Left ventricle myocardium superior (tissue), 1 donor: ENCODE measurements at places on chromosomes 16 and 17. TPM values are rescaled to one million over a fixed set of nuclear protein-coding genes. Genes with fewer than 3 reads are reported as not detected.
A peak's percentile ranks its signal among the peaks of the same experiment; 100 is the strongest.

Gene TEX19
- not detected for total RNA-seq

Gene ZPBP2
- total RNA-seq, result not detected

DNA sequence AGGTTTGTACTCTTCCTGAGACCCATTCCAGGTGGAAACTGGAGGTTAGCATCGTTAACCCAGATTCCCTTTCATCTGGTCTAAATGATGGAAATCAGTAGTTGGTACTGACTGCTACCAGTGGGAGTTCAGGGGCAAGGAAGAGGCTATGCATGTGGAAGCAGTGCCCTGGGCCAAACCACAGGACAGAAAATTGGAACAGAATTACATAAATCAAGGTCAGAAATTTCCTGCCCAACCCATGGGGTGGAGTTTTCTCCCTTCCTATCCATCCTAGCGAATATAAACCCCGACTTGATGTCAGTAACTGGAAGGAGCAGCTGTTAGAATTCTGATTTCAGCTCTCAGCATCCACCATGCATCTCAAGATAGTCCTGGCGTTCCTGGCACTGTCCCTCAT, at the start of gene AOC2:
Gene AOC2, plus strand, starts transcription at position 310 of the 400 bp plus-strand sequence. Its CDS starts 47 bp downstream, at position 357.
- DNase-seq, result no peak

Gene FBXO39
- total RNA-seq, result not detected

DNA sequence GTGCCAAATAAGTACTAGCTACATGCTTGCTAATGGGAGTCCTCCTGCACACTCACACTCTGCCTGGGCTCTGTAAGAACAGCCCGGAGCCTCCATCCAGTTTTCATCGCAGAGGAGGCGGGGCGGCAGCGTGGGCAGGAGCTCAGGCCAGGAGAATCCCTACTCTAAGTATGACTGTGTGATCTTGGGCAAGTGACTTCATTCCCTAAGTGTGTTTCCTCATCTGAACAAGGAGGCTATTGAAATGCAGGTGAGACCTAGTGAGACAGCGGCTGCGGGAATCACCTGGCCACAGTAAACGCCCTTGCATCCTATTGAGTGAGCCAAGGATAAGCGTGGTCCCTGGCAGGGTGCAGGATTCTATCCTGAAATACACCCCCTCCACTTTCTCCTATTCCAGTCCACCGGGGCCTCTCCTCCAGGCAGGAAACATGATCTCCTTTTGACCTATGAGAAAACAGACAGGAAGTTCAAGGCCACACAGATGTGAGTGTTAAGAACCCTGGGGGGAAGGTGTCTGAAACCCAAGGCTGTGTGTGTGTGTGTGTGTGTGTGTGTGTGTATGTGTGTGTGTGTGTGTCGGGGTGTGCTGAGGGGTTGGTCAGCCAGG, 5.2 kb upstream of the RAI1 start:
- no peak for DNase-seq

- DNase-seq, result peak; percentile 19
Observed at GRCh38 chr16:50267151-50267631, 840 bp downstream of the ADCY7 start.

GRCh38 chr17:75241143-75241430, 20.3 kb downstream of the GGA3 start:
- no peak for DNase-seq

DNA sequence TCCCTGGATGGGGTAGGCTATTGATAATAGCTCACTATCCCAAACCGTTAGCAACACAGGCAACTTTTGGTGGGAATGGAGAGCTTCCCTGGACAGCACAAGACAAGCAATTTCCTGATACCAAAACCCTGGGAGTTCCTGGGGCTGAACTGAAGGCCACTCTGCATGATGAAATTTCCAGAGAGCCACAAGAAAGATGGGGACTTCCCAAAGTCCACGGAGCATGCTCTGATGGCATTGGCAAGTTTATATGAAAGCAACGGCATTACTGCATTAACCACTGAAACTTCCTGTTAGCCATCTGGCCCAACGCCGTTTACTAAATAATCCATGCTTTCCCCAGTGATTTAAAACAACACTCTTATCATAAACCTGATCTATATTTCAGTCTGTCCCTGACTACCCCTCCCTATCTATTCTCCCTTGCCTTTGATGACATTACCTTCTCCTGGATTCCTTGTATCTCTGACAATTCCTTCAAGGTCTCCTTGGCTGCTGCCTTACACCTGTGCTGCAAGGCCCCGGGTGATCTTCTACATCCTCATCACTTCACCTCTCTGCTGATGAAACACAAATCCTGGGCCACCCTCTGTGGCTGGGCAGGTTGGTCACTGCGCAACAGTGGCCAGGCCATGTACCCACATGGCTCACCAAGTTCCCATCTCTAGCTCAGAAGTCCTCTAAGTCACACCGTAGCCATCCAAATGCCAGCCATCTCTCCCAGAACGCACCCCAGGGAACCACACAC, 108.5 kb upstream of the RCVRN start:
- DNase-seq, result no peak

Gene ODAD4
- total RNA-seq, result 0.52 TPM

Gene PMP22
- 179 TPM for total RNA-seq

DNA sequence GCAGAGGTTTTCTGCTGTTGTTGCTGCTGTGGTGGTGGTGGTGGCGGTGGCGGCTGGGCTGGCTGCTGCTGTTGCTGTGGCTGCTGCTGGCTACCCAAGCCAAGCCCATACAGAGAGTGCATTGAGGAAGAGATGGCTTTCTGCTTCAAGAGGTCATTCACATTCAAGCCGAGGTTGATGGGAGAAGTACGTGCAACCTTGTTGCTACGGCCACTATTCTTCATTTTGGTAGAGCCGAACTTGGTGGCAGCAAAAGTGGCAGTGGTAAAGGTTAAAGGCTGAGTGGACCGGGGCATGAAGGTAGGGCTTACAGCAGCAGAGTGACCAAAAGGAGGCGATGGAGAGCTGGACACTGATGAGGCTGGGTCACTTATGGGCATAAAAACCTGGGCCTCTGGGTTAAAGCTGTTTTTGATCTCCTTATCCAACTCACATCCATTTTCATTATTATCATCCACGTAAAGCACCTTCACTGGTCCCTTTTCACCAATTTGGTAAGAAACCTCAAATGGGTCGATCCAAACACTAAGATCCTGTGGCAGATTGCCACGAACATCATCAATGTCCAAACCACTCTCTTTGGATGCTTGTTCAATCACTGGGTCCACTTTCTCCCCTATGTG, 2.8 kb downstream of the TOB1 start:
- DNase-seq, result no peak

DNA sequence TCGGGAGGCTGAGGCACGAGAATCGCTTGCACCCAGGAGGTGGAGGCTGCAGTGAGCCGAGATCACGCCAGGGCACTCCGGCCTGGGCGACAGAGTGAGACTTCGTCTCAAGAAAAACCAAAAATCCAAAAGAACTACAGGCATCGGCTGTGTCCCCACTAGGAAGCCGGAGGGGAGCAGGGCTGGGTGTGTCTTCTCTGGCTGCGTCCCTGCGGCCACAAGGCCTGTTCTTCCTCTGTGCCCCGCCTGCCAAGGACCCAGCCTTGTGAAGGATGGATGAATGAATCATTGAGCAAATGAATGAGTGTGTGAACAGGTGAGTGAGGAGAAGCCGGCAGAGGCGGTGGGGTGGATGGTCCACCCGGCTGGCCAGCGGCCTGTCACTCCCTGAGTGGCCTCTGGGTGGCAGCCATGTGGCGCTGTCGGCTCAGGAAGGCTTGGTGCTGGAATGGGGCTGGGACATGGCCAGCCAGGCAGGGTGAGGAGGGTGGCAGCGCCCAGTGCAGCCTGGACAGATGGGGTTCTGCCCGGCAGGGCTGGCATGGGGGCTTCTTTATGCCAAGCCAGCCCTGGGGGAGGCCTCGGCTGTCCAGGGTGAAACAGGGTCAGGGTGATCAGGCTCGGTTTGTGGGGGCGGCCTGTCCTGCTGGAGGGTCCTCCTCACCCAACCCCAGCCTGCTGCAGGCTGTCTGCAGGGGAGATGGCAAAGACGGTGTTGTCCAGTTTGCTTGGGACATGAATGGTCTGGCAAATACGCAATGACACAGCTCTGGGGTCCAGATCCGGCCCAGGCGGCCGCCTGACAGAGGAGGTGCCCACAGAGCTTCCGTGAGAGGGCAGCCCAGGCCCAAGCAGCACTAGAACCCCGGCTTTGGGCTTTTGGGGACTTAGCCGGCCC, 21.7 kb downstream of the SLC25A10 start:
- peak; percentile 89 for DNase-seq

Gene MRPL12
- 184 TPM for total RNA-seq

- peak; percentile 5 for DNase-seq
Observed at GRCh38 chr16:88301886-88302285, 80.9 kb upstream of the ZNF469 start.

Gene GPR142
- 0.15 TPM for total RNA-seq

GRCh38 chr16:66614161-66614802, 9.8 kb downstream of the CMTM3 start:
- DNase-seq, result no peak

Gene RCVRN
- 0.12 TPM for total RNA-seq

Gene LITAFD
- not detected for total RNA-seq

Gene ACE
- 5.6 TPM for total RNA-seq

- no peak for DNase-seq
Observed at GRCh38 chr17:42025191-42025579, 5.3 kb downstream of the NKIRAS2 start.

DNA sequence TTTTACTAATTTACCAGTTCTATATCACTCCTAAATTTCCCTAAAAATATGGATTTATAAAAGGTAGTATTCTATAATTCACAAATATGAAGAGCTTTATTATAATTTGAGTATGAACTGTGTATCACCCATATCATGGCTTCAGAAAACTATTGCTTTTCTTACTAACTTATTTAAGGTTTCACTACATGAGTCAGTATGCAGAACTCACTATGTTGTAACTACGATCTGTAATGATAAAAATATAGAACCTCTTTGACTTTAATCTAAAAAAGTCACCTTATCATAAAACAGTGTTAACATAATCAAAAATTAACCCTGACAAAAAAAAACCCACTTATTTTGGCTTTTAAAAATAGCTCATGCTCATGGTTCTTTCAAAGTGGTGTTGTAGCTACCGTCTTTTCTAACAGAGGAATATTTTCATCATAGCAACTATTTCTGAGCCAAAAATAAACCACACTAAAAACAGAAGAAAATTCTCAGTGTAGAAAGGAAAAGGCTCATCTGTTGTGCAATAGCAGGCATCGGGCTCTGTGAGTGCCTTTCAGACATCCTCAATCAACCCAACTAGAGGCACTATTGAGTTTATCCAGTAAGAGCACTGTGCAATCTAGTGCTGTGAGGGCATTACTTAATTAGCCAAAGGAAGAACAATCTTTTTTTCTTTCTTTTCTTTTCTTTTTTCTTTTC, 42.1 kb downstream of the ITGAM start:
- no peak for DNase-seq

DNA sequence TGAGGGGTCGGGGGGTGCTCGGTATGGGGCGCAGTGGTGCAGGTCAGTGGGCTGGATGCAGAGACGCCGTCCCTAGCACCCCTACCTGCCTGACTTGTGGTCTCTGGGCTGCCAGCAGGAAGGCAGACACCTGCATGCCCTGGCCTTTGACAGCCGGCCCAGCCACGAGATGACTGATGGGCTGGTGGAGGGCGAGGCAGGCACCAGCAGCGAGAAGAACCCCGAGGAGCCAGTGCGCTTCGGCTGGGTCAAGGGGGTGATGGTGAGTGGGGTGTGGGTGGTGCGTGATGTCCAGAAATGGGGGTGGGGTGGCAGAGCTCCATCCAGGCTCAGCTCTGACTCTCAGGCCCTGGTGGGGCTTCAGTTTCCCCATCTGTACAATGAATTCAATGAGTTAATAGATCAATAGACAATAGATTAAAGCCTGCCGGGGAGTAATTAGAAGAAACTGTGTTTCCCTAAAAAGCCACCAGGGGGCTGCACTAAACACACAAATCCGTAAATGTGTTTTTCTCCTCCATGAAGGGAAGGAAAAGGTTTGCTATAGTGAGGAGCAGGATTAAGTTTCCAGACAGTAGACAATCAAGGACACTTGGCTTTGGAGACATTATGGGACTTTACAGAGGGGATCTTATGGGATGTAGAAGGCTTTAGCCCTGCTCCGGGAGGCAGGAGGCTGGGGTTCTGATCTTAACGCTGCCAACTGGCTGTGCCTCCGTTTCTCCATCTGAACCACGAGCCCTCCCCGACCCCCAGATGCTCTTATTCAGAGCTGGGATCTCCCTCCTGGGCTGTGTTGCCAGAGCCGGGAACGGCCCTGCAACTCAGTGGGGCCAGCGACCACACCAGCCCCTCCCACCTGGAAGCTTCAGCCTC, 2.2 kb downstream of the SLC12A3 start:
- DNase-seq, result no peak

- DNase-seq, result no peak
Observed at GRCh38 chr17:61803216-61803615, 60.1 kb downstream of the BRIP1 start.

GRCh38 chr16:26770547-26770946, 296.2 kb upstream of the C16orf82 start:
- DNase-seq, result no peak

- DNase-seq, result no peak
Observed at GRCh38 chr16:56848029-56848936, 16.7 kb upstream of the SLC12A3 start.

DNA sequence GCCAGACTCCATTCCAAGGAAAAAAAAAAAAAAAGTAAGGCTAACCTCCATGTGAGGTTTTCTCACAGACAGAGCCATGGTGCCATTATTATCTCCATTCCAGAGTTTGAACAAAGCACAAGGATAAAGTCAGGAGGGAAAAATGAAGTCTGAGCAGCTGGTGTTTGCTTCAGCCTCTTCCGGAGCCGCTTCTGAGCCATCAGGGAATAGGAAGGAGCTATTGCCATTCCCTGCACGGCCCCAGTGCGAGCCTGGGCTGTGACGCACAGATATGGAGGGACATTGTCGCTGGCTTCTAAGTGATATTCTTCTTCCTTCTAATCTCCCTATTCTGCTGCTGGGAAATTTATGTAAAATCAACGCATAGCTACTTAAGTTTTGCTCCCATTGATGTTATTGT, 69.5 kb upstream of the PIRT start:
- peak; percentile 38 for DNase-seq

DNA sequence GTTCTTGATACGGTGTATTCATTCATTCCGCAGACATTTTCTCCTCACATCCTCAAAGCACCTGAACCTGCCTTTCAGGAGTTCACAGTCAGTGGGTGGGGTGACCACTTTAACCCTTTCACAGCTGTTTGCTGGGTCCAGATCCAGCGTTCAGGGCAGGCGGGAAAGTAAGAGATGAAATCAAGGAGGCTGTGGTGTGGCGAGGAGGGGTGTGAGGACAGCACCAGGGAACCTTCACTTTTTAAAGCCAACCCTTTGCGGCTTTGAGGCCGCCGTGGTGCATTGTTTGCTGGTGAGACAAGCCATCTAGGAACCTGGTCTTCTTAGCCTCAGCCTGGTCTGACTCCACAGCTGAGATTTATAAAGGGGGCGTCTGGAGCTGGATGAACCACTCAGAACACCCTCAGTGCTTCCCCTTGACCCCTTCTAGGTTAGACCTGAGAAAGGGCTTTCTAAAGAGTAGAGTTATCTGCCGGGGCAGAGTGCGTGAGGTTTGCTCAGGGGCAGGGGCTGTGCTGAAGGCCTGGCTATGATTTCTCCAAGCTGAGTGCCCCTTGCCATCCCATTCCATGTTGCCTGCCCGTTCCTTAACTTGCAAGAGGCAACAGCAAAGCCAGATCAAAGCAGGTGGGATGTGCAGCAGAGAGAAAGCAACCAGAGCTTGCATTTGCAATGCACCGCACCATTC, 933 bp downstream of the CCR7 start:
- no peak for DNase-seq

GRCh38 chr17:49287481-49287880, 56.9 kb upstream of the PHOSPHO1 start:
- DNase-seq, result no peak
